ENCODE measurements at places on chromosomes 16 and 17.

DNA sequence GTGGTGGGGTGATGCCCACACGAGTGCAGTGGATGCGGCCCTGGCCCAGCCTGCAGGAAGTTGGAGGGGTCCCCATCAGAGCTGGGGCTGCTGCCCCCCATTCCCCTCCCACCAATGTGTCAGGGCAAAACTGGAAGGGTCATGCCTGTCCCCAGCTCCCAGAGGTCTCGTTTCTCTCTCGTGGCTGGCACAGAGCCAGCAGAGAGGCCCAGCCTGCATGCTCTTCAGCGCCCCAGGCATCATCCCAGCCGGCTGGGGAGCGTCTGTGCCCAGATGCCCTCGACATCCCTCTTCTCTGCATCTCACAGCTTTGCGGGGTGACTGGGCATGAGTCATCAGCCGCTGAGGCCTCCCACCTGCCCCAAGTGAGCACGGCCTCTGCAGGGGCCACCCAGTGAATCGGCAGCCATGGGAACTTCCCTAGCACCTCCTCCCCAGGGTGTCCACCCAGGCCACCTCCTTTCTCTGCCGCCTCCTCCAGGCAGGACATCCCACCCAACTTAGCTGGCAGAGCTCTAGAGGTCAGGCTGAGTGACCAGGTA is 9.8 kb upstream of the CSNK1D start:
- no peak for DNase-seq

DNA sequence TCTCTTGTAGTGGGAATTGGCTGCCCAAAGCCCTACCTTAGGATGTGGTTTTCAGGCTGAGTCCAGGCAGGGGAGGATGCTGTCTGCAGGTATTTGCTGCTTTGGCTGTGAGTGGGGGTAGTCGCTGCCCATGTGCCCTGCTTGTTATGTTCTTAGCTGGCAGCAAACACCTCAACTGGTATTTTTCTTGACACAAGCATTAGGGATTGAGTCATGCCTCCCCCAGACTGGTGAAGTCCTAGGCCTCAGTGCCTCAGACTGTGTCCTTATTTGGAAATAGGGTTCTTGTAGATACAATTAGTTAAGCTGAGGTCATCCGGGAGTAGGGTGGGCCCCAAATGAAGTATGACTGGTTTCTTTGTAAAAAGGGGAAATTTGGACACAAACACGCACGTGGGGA is 808.3 kb upstream of the EEF2KMT start:
- no peak for DNase-seq

GRCh38 chr17:65776890-65777289 is 215.4 kb upstream of the AXIN2 start:
- DNase-seq, result no peak

DNA sequence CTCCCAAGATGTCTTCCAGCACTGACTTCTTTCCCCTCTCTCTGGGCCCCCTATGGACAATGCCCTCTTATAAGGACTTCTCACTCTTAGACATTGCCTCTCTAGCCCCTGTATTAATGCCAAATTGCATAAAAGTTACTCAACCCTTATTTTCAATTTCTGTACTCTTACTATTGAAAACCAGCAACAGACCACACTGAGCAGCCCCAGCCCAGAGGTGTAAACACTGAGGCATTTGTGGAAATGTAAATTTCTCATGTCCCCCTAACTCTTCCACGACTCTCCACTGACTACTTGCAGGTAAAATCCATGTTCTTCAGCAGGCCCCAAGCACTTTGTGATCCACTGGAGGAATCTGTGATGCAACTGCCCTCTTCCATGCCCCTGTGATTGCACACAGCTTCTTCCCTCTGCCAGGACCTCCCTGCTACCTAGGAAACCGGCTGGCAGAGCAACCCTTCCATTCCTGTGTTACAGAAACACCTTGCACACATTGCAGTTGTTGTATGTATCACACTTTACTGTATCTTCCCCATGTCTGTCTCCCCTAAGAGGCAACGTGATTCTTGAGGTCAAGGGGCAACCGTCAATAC is 4.4 kb downstream of the N4BP1 start:
- DNase-seq, result no peak

DNA sequence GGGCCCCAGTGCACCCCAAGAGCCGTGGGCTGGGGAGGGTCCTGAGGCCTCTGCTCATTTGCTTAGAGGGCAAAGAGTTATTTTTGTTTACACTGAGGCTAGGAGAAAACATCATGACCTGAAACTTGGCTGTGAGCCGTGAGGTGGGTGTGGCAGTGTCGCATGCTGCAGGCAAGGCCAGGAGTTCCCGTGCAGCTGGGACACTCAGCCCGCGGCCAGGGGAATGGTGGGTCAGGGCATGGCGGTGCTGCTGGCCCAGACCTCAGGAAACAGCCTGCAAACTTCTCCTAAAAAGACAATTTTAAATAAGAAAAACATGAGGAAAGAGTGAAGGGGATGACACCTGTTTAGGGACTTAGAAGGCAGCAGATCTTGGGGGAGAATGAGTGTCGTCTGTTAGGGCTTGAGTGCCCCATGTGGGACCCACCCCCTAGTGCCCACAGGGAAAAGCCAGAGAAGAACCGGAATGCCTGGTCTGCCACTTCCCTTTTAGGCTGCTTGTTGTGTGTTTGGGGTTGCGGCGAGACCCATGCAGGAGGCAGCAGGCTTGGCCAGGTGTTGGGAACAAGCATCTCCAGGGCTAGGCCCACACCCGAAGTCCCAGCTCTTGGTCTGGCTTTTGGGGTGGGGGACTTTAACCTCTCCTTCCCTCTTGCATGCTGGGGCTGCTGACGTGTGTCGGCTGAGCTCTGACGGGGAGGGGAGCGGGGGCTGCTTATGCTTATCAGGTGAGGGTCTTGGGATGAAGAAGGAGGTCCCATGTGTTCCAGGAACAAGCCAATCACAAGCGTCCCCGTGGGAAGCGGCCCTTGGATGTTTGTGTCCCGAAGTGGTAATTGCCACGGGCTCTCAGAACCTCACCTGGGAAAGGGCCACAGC is 80.9 kb upstream of the GNG13 start:
- DNase-seq, result no peak

DNA sequence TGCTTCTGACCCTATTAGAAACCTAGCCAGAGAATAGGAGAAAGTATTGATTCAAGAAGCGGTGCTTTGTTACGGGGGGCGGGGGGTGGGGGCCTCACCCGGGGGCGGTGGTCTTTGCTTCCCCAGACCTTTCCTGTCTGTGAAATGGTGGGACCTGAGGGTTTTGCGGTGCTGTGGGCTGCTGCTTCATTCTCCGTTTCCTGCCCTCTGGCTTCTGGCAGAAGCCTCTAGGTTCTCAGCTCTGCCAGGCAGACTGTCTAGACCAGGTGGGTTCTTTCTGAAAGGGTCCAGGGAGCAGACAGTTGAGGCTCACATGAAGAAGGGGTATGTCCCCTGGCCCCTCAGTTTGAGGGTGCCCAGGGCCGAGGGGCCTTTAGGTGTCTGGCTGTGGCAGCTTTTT is 14.0 kb downstream of the GSE1 start:
- no peak for DNase-seq

DNA sequence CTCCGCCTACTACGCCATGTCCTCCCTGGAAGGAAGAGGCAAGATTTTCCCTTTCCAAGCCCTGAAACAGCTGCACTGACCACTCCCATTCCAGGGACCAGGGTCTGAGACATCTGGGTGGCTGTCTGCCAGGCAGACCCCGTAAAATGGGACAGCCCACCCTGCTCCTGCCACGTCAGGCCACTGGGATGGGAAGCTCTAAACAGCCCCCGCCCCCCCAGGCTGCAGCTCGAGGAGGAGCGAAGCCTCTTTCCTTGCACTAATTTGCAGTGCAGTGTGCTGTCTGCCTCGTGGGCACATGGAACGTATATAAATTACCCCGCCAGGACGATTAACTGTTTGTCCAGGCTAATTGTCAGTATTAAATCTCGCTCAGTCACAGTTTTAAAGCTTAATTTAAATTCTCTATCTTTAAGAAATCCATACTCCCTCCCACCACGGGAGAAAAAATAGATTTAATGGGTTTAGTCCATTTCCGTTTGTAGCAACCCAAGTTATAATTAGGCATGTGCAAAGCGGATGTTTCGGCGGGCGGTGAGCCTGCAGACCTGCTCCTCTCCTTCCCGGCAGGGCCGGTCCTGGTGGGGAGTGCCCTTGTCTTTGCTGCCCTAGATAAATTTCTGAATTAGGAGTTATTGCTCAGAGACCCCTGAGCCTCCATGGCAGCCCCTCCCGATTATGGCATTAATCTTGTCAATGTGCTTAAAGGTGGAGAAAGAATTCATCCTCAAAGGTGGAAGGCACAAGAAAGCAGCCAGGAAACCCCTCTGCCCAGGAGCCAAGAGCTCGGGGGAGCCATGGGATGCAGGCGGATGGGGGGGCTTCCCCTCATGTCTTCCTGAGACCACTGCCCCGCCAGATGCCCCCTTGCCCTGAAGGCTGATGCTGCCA is 268.0 kb upstream of the TNRC6C start:
- no peak for DNase-seq

GRCh38 chr17:4436381-4436780 is 2.6 kb downstream of the SPNS3 start:
- DNase-seq, result no peak

DNA sequence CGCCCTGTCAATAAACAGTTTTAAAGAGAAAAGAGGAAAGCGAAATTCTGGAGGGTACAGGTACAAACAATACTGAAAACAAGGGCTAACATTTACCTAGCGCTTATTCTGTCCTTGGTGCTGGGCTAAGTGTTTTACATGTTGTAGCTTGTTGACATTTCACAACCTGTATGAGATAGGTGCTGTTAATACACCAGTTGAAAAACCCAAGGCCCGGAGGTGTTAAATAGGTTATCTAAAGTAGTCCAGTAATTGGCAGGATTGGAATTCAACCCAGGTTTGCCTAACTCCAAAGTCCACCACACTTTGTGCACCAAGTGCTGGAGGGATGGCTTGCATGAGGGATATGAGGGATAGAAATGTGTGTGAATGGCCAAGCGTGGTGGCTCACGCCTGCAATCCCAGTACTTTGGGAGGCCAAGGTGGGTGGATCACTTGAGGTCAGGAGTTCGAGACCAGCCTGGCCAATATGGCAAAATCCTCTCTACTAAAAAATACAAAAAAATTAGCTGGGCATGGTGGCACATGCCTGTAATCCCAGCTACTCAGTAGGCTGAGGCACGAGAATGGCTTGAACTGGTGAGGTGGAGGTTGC is 2.9 kb downstream of the ATP6V0D1 start:
- DNase-seq, result no peak

- no peak for DNase-seq
Observed at GRCh38 chr17:9729034-9729650, 62.2 kb downstream of the DHRS7C start.

- no peak for DNase-seq
Observed at GRCh38 chr17:79955691-79956440, 79.8 kb downstream of the TBC1D16 start.

- no peak for DNase-seq
Observed at GRCh38 chr16:85570213-85570734, 42.8 kb upstream of the GSE1 start.

DNA sequence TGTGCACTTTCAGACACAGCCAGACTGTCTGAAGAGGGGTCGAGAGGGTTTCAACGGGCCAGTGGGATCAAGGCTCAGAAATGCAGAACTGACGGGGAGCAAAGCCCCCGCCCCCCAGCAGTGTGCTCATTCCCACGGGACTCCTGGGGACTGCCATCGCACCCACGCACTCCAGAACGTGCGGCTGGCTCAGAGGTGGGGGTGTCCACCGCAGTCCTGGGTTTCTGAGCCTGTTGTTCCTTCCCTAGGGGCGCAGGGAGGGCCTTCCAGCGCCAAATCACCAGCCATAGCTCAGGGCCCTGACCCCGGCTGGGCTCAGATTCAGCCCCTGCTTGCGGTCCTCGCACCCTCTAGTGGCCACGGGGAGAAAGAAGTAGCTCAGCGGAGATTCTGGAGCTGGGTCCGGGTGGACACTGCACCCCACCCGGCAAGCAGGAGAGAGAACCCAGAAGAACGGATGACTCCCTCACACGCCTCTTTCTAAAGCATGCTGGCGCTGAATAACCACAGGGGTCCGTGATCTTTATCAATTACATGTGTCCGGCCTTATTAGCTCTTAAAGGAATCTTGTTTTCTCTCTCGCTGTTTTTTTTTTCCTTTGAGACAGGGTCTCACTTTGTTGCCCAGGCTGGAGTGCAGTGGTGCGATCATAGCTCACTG is 45.0 kb upstream of the USP7 start:
- DNase-seq, result no peak

DNA sequence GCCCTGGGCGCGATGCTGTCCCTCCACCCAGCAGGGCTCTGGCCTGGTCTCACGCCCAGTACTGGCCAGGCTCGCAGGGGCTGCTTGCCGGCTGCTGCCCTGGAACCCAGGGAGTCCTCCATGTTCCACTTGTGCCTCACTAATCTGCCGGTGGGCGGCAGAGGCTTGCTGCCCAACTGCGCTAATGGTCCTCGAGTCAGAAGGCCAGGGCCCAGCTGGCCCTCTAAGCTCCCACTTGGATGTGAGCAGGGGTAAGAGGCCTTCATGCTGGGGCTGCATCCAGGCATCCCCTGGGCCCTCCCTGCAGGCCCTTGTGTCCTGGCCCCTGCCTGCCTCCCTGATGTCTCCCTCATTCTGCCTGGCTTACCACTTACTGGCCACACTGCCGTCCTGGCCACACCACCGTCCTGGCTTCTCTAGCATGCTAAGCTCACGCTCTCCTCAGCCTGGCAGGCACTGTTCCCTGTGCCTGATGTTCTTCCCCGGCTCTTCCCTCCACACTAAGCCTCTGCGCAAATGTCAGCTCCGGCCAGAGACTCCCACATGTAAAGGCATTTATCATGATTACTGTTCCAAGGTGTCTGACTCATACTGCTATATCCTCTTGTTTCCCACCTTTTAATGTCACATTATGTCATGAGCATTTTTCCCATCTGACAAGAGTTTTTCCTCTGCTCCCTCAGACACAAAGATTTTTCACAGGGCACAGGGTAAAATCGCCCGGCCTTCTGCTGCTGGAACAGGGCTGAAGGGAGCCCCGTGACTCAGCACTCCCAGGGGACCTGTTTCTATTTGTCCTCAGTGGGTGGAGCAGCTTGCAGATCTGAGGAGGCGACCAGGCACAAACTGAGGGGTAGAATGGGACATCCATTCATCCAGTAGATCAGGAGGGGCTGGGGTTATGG is 15.9 kb downstream of the B9D1 start:
- no peak for DNase-seq

DNA sequence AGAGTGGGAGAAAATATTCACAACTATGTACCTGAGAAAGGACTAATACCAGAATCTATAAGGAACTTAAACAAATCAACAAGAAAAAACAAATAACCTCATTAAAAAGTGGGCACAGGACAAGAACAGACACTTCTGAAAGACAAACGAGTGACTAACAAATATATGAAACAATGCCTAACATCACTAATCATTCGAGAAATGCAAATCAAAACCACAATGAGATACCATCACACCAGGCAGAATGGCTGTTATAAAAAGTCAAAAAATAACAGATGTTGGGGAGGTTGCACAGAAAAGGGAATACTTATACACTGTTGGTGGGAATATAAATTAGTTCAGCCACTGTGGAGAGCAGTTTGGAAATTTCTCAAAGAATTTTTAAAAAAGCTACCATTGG is 83.5 kb upstream of the WSCD1 start:
- DNase-seq, result no peak

- no peak for DNase-seq
Observed at GRCh38 chr16:3490911-3491629, 4.2 kb downstream of the C16orf90 start.

GRCh38 chr17:37358098-37358829 is 17.5 kb upstream of the C17orf78 start:
- DNase-seq, result peak; percentile 30

- DNase-seq, result no peak
Observed at GRCh38 chr16:67760956-67761230, 41.8 kb upstream of the GFOD2 start.

GRCh38 chr17:44889003-44889402 is 10.2 kb downstream of the EFTUD2 start:
- DNase-seq, result no peak

GRCh38 chr17:19019041-19019941 is 14.7 kb upstream of the FAM83G start:
- DNase-seq, result no peak

GRCh38 chr17:59892251-59892923 is 356 bp downstream of the TUBD1 start:
- peak; percentile 99 for DNase-seq

All from SW 1271 (cell line).